ENCODE measurements at places on chromosomes 3 and 15.
A peak's percentile ranks its signal among the peaks of the same experiment; 100 is the strongest.

- DNase-seq: no peak
Observed at GRCh38 chr3:128194843-128195242, 41.6 kb downstream of the EEFSEC start.

- DNase-seq: peak; percentile 40
Observed at GRCh38 chr3:51024765-51025632, 350.3 kb downstream of the DOCK3 start.

GRCh38 chr15:50876260-50876988, 32.1 kb upstream of the AP4E1 start:
- no peak for DNase-seq

DNA sequence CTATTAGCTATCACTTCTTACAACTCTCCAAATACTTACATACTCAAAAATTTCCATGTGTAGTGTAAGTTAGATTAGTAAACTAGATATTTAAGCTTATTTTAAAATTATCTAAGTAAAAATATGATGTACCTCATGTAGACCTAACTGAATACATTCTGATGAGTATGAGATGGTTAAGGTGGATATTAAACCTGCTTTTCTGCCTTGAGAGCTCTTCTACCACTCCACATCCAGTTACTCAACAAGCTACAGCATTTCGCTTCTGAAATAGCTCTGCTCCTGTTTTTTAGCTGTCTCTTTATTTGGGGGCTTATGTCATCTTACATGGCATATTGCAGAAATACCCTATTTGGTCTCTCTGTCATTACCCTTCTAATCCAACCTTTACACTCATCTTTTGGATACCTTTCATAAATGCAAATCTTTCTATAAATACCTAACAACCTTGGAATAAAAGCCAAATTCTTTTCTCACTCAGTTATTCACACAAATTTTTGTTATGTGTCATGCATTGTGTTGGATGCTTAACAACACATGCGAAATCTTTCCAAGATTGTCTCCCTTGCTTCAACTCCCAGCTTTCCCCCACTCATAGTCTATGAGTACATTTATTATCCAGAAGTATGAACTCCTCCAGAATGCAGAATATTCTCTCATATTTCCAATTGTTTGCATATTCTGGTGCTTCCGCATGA, 92.0 kb downstream of the ALCAM start:
- DNase-seq: no peak

DNA sequence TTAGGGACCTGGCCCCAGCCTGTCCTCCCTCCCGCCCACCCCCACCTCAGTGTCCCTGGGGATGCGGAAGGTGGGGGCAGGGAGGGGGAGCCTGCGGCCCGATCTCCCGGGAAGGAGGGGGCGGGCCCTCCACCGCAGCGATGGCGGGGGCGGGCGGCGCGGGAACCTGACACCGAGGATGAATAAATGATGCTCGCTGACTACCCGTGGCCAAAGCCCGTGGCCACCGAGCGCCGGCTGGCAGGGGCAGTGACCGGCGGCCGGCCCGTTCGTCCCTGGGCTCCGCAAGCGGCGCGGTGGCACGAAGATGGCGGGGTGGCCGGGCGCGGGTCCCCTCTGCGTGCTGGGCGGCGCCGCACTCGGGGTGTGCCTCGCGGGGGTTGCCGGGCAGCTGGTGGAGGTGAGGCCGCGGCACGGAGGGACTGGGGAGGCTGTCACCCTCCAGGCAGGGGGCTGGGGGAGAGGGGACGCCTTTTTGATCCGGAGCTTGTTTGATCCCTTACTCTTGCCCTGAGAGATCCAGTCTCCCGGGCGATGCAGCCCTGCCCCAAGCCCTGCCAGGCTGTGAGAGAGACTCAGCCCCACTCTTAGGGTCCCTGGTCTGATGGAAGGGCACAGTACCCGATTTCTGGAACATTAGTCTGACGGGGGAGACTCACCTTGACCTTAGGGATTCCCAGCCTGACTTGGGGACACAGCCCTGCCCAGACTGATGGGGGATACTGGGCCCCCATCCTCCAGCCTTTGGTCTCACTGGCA, at the start of gene TMIE:
Gene TMIE (plus strand): TSS at position 212 of the 759 bp plus-strand sequence. CDS start 96 bp downstream, at position 308.
- DNase-seq: no peak

DNA sequence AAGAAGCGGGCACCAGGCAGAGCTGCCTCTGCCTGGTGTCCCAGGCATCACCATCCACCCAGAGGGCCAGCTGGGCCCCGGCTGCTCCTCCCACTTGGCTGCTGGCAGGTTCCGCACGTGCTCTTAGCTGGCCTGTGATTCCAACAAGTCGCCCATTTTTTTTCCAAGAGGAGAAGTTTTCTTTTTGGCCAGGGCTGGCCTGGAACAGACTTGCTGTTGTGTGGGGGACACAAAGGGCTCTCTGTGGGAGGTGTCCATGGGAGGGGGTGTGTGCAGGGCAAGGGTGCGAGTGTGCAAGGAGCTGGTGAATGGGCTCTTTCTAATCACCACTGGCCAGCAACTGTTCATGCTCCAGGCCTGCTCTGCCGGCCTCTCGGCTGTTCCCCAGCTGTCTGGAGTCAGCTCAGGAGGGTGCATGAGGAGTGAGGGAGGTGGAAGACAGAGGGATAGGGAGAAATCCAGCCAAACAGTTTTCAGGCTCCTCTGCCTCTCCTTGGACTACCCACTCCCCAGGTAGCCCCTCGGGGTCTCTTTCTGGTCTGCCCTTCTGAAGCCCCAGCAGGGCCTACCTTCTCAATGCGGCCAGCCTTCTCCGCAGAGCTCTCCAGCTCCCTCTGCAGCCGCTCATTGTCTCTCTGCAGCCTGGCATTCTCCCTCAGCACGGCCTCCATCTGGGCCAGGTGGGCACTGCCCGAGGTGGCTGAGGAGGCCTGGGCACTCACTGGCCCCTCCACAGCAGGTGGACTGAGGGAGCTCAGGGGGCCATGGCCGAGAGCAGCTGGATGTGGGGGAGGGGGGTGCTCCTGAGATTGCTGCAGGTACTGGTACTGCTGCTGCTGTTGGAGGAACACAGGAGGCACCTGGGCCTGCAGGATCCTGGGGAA, 7.1 kb downstream of the AMOTL2 start:
- no peak for DNase-seq

- no peak for DNase-seq
Observed at GRCh38 chr3:150296966-150297365, 111.1 kb upstream of the TSC22D2 start.

DNA sequence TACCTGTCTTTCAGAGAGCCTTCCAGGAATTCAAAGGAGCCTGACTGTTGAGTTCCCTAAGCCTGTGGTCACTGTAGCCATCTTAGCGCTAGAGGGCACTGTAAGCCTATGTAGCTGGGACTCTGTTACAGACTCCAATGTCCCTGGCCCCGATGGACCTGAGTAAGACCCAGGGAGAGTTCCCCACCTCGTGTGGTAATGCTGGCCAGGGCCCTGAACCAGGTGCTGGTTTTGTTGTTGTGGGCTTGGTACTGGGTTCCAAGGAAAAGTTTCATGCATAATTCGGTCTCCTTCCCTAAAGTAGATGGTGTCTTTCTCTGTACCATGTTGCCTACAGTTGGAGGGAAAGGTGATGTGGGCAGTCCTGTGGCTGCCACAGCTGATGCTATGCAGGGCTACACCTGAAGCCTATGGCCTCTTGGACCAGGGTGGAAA, 32.4 kb downstream of the CDAN1 start:
- peak; percentile 31 for DNase-seq

DNA sequence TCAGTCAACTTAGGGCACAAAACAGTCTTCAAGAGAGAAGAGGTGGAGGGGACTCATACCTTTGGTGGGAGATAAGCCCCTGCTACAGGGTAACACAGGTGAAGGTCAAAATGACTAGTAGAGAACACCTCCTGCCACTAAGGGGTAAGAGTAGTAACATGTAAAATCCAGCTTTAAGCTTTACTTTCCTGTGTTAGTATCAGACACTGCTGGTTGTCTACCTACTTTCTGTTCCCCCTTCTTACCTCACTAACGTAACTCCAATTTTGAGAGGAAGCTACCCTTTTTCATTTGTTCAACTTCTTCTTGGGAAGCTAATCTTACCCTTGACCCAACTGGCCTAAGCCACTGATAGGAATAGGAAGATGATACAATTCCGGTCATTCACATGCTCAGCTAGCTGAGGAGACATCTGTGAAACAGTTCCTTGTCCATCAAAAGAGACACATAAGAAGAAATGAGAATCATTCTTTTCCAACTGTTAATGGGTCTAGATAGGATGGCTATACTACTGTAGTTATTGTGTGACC, 826.8 kb upstream of the CFAP20DC start:
- no peak for DNase-seq

- peak; percentile 71 for DNase-seq
Observed at GRCh38 chr15:74438721-74439316, 5.1 kb upstream of the SEMA7A start.

GRCh38 chr15:89826671-89827655, 12.3 kb upstream of the ANPEP start:
- DNase-seq: no peak

DNA sequence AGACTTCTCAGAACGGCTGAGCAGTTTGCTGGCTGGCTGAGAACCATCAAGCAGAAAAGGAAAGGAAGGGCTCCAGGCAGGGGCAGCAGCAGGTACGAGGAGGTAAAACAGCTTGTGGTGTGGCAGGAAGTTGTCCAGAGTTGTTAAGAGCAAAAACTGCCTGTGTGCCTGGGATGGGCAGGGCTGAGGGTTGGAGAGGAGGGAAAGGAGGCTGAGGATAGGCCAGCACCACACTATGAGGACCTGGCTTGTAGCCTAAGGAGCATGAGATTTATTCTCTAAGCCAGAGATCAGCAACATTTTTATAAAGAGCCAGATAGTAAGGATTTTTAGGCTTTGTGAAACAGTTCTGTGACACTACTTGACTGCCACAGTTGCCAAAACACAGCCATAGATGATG, 8.0 kb downstream of the IGSF10 start:
- DNase-seq: no peak

GRCh38 chr15:31313223-31313622, 13.4 kb upstream of the KLF13 start:
- no peak for DNase-seq

- DNase-seq: no peak
Observed at GRCh38 chr15:68989541-68990230, 24.8 kb upstream of the NOX5 start.

GRCh38 chr15:80861731-80862170, 82.6 kb downstream of the CEMIP start:
- DNase-seq: no peak

DNA sequence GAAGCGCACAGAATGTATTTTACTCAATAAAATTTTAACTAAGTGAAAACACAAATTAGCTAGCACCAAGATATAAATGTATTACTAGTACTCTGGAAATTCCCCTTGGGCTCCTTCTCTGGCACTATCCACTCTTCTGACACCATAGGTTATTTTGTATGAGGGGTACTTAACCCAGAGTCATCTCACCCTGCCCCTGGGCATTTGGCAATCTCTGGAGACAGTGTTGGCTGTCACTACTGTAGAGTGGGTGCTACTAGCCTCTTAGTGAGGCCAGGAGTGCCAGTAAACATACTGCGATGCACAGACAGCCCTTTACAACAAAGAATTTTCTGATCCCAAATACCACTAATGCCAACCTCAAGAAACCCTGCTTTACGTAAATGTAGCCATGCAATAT, 246.3 kb upstream of the KBTBD8 start:
- no peak for DNase-seq

DNA sequence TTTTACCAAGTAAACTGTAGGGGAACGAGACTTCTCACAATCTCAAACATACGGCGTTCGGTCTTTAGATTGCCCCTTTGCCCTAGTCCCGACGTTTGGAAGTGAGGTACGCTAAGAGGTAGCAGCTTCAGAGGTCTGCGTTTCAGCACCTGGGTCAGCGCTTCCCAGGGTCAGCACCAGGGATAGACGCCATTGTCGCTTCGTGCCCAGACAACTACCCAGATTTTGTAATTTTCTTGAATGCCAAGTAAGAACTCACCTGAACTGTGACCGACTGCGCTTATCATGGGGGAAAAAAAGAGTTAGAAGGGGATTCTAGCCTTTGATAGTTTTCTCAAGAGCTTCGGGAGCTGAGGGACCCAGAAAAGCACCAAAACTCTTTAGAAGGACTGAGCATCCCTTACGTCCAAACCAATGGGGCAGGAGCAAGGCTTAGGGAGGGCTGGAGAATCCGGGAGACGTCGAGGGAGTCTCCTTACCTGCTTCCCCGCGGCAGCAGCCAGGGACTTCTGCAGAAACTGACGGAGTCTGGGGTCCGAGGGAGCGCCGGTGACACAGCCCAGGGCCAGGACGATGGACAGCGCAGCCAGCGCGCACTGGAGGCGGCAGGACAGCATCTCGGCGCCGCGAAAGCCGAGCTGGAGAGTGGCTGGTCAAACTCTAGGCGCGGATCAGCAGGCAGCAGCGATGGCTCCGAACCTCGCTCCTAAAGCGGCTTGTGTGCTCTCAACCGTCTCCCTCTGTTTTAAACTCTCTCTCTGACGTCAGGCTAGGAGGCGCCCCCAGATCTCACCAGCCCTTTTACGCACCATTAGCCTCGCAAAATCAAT, at the start of gene SST:
Gene SST (minus strand): TSS at position 720 of the 830 bp plus-strand sequence. CDS start 103 bp downstream, at position 617.
- DNase-seq: peak; percentile 14

GRCh38 chr3:28859897-28860296, 421.0 kb upstream of the RBMS3 start:
- no peak for DNase-seq

- no peak for DNase-seq
Observed at GRCh38 chr3:177672252-177672911, 475.1 kb upstream of the TBL1XR1 start.

DNA sequence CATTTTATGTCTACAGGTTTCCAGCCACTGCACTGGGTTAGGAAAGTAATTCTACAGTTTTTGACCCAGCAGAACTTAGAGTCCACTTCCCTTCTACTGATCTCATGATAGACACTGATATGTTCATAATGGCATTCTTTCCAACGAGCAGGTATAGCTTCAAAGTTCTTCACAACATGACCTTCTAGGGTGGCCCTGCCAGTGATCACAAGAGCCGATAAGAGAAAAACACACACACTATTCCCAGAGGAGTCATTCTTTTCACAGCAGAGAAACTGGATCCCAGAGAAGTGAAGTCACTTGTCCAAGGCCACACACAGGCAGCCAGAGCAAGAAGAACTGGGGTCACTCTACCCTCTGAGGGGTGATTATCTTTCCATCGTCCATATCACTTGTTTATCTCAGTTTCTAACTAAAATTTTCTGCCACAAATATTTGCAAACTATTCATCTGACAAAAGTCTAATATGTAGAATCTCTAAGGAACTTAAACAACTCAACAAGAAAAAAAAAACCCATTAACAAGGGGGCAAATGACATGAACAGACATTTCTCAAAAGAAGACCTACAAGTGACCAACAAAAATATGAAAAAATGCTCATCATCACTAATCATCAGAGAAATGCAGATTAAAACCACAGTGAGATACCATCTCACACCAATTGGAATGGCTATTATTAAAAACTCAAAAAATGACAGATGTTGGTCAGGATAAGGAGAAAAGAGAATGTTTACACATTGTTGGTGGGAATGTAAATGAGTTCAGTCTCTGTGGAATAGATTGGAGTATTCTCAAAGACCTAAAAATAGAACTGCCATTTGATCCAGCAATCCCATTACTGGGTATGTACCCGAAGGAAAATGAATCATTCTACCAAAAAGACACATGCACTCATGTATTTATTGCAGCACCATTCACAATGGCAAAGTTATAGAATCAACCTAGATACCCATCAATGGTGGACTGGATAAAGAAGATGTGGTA, 31.5 kb downstream of the SPTSSB start:
- no peak for DNase-seq
